ENCODE measurements at places on chromosomes 6 and 20.
A peak's percentile ranks its signal among the peaks of the same experiment; 100 is the strongest.

DNA sequence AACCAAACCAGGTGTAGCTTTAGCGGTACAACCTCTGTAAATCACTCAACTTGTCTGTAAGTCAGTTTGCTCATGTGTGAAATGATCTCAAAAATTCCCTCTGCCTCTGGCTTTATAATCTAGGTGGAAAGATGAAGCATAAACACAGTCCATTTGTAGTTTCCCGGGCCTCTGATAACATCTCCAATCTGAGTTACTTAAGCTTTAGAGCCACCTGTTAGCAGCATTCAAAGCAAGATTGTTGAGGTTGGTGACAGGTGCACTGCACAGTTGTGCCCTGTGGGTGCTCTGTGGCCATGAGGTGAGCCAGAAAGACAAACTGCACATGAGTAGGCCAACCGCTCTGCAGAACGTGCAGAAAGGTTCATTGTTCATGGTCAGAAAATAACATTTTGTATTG is 53.7 kb downstream of the MOCS1 start:
- DNase-seq = no peak

GRCh38 chr6:26553635-26554446 is 15.7 kb downstream of the HMGN4 start:
- peak; percentile 74 for DNase-seq

- DNase-seq = no peak
Measured at GRCh38 chr6:99550046-99550748, 18.3 kb downstream of the CCNC start.

DNA sequence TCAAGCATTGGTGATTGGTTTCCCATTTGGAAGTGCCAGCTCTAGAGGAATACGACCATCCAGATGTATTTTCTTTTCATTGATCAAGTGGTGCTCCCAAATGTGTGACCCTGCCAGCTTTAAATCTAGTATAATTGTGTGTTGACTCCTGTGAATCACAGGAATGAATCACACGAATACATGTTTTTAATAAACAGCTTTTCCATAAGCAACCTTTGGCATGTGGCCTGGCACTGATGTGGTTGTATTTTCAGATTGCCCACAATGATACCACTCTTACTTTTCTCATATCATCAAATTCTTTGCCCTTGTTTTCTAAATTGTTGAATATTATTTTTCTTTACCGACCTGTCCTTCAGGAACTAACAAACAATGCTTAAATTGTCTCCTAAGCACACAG is 367 bp downstream of the GSTA3 start:
- no peak for DNase-seq

- DNase-seq = no peak
Measured at GRCh38 chr6:79040083-79040482, 38.0 kb downstream of the PHIP start.

DNA sequence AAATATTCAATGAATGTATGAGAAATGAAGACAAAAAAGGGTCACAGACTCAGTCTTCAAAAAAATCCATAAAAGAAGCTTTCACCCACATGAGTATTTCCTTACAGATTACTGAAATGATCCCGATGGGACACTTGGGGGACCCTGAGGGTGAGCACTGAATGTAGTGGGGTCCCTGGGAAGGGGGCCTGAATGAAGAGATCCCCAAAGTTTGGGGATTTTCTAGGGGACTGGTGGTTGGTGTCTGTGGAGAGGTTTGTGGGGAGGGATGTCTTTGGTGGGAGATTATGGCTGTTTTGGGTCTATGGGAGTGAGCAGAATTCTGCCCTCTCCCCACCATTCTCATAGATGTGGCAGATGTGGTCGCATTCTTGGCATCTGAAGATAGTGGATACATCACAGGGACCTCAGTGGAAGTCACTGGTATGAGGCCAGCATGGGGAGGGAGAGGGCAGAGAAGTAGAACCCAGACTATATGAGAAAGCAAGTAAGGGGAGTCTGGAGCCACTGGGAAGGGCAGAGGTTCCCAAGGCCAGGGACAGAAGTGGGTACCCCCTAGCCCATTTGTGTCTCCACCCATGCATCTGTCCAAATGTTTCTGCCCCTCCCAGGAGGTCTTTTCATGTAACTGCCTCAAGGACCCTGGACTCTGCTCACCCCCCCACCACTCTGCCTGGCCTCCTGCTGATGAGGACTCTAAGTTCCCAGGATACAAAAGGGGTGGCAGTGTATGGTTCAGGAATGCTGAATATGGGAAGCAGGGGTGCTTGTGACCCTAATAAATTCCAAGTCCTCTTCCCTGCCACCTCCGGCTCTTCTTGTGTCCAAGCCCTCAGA is 1.8 kb downstream of the HSD17B8 start:
- DNase-seq = no peak
